ENCODE measurements at places on chromosomes 5 and 9.

- DNase-seq, result peak; percentile 57
Observed at GRCh38 chr5:157222506-157223230, 42.0 kb downstream of the ITK start.

DNA sequence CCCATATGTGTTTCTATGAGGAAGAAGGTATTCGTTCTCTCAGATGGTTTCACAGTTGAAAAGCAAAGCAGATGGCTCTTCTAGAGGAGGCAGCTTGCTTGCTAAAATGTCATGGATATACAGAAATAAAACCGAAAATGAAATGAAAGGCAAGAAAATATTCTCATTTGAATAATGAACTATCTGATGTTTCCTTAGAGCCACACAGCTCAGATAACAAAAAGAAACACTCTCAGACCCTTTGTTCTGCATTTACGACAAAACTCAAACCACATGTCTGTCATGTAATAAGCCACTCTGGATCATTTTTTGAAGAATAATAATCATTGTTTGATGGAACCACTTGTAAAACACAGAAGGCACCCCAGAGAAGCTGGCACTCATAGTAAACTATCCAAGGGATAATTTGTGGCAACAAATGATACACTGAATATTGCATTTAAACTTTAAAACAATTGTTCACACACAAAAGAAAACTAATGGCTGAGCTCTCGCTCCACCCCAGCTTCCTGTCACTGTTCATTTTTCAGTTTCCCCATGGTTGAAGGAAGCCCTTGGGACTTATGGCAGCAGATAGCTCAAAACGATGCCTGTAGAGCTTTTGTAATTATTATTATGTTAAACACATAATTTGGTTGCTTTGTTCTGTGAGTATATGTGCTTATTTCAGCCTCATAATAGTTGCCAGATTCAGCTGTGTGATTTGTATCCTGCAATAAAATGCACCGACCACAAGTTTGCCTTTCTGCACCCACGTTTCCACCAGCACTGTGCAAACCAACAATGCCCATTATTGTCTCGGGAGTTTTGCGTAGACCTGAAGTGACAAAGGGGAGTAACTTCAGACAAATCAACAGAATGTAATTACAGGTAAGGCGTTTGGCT is 256.0 kb downstream of the TMEM167A start:
- DNase-seq, result no peak

- DNase-seq, result no peak
Observed at GRCh38 chr9:1528456-1528855, 478.3 kb downstream of the DMRT2 start.

- peak; percentile 59 for DNase-seq
Observed at GRCh38 chr9:111966861-111967291, 70.3 kb downstream of the UGCG start.

DNA sequence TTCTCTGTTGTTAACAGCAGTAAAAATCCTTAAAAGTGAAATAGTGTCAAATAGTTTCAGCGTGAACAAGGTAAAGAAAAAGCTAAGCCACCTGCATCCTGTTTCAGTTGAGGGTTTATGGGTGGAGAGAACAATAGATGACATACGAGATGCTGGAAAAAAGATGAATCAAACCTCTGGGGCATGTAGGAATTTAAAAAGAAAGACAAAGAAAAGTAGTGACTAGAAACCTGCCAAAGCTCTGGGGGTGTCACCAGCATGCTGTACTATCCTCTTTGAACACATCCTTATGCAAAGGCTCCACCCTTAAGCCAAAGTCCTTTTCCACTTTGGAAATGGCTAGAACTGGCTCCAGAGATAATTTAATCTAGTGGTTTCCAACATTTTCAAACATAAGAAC is 22.2 kb downstream of the SCAI start:
- no peak for DNase-seq

DNA sequence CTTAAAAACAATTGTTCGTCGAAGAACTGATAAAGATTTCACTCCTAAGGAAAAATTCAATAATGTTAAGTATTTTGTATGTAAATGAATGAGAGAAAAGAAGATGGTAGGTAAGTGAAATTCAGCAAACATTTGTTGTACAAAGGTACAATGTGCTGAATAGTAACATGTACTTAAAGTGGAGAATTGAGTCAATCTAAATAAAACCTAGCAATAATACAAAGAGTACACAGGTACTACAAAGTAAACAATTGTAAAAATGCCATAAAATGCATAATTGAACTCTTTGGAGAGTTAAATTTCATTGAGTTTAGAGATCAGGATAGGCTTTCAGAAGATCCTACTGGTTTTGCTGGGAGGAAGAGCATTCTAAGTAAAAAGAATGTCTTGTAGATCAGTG is 82.9 kb downstream of the ERBIN start:
- DNase-seq, result no peak

GRCh38 chr9:133994353-133995011 is 2.4 kb upstream of the VAV2 start:
- peak; percentile 85 for DNase-seq

DNA sequence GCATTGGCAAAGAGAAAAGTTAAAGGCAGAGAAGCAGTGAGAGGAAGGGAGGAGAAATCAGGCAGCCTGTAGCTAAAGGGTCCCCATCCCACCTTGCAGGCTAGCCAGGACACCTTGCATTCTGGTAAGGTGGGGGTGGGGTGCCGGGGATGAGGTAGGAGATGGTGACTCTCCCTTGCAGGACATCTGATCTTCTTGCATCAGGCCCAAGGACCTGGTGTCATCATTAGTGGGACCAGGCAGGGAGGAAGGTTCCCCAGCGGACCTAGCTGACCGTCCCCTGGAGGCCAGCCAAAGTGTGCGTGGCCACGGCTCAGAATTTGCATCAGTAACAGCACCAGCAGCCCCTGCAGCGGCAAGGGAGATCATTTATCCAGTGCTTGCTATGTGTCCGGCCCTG is 21.7 kb upstream of the CYSTM1 start:
- no peak for DNase-seq
